ENCODE measurements at places on chromosomes 5 and 9.

- DNase-seq: no peak
Measured at GRCh38 chr5:154542581-154542980, 64.6 kb upstream of the HAND1 start.

GRCh38 chr9:10706788-10707187, 94.0 kb upstream of the PTPRD start:
- DNase-seq: no peak

- DNase-seq: no peak
Measured at GRCh38 chr5:74167206-74167929, 473.2 kb downstream of the ENC1 start.

- DNase-seq: no peak
Measured at GRCh38 chr5:116579144-116579543, 4.5 kb upstream of the SEMA6A start.

DNA sequence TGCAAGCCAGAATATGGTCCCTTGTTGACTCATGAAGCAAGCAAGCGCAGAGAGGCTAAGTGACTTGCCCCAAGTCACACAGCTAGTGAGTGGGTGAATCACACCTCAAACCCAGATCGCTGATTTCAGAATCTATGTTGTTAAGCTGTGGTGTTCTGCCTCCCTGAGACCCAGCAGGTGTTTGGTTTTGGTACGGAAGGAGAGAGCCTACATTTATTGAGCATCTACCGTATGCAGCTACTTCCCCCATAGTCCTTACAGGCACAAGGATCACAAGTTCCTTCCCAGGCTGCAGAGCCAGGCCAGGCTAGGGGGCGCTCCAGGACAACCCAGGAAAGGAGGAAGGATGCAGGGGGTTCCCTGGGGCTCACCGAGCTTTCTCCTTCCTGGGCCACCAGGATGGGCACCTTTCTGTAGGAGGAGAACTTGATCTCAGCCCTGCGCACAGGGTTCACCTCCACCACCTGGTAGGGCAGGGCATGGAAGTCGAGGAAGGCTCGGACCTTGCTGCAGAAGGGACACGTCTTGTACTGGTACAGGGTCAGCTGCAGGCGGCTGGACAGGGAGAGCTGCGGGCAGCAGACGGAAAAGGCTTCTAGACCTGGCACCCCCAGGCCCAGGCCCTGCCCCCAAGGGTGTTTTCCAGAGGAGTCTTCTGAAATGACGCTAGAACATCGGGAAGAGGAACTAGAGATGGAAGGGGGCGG, 2.5 kb downstream of the PTGES2 start:
- DNase-seq: no peak

DNA sequence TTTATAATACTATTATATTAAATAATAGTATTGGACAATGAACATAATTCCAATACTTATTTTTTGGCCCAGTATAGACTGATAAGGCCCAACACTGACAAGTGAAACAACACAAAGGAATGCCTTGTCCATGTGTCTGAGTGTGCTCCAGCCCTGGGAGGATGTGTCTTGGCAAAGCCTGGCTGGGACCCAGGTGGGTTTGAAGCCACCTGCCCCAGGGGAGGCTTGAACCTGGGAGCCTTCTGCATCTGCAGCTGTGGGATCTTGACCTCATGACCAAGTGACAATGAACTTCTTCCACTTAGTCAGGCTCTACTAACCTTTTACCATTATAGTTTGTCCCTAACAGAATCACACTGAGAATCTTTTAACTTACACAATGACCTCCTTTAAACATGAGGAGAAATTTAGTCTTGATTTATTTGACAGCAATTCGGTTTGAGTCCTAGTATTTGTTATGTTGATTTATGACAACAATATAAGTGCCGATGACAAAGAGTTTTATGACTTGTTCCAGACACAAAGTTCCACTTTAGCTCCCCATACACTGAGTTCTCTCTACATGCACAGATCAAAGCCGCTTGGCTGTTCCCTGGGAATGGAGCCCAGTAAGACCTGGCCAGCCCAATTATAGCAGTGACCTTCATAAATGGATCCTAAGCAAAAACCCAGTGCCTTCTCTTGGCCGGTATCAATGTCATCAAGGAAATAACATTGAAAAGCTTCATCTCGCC, 294.5 kb downstream of the CTNND2 start:
- no peak for DNase-seq

DNA sequence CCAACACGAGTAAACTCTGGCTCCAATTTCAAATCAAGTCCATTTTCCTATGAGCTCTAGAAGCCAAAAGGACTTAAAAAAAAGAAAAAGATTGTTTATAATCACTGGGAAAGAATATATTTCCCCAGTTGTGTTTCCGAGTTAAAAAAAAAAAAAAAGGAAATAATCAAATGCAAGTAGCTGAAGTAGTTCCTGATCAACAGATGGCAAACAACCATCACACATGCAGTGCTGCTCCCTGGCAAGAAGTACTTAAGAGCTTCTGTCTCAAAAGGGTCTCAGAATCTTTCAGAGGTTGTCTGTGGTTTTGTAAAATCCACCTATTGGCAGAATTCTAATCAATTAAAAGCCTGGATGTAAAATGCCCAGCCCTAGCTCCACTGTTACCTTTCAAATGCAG, 387.9 kb downstream of the RAB3C start:
- DNase-seq: no peak

- DNase-seq: no peak
Measured at GRCh38 chr5:16929831-16930230, 6.3 kb downstream of the MYO10 start.

- DNase-seq: no peak
Measured at GRCh38 chr9:117253261-117253660, 161.6 kb downstream of the ASTN2 start.

DNA sequence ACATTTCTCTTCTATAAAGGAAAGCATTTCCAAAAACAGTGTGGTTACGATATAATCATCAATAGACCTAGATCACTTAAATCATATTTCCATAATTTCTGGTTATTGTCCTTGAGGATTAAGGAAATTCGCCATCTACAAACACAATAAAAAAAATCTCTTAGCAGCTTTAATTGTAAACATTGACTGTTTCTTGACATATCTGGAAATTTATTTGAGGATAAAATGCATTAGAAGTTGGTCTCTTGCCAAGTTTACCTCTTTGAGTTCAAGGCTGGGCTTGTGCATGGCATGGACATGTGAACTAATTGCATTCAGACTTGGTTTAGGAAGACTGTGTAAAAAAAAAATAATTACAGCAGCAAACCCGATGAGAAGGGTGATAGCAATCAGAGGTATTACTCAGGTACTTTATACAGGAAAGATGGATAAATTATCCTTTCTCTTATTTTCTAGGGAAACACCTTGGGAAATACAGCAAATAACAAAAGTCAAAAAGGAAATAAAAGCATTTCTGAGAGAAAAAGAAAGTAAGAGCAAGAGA, 237.9 kb downstream of the SLF1 start:
- DNase-seq: no peak

DNA sequence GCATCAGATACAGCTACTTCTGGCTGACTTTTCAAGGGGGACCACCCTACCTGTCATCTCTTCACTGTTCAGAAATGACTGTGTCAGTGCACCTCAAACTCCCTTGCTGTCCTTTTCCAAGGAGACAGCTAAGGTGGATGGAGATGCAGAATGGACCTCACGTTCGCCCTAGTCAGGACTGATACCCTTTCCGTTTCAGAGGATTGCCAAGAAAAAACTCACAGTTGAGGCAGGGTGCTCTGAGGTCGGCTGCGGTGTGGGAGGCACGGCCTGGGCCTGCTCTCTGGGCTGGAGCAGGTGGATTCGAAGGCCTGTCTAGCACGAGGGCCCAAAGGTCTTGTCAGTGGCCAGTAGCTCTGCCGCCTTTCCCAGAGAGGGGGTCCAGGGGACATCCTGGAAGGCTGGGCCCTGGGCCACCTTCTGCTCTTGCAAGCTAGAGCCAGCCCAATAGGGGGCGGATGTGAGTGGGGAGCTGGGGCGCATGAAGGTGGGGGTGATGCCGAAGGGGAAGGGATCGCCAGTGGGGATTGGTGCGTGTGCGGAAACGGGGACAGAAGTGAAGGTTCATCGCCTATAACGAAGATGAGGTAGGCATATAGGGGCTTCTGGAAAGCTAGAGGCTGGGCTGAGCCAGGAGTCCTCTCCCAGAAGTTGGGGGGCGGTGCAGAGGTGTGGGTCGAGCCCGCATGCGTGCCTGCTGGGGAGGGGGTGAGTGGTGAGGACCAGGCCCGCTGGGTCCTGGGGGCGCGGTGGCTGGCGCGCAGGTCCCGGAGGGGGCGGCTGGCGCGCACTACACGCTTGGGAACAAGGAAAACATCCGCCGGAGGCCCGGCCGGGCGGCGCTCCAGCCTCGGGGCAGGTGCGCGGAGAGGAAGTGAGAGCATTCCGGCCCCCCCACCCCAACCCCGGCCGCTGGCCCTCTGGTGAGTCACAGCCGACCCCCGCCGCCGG, 2.5 kb upstream of the MSMP start:
- no peak for DNase-seq

DNA sequence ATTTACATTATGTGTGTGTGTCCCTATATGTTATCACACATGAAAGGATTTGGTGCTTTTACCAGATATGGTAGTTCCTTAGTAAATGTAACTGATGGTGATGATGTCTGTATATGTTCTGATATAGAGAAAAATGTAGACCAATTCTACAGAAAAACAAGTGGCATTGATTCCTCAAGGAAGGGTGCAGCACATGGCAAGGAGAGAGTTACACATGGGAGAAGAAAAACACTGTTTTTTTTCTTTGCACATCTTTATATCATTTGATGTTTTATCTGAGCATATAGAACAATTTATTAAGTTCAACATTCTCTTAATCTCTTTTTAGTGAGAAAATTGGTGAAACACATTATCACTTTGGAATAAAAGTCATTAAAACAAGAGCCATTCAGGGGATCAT, 535.0 kb upstream of the KLF4 start:
- no peak for DNase-seq

DNA sequence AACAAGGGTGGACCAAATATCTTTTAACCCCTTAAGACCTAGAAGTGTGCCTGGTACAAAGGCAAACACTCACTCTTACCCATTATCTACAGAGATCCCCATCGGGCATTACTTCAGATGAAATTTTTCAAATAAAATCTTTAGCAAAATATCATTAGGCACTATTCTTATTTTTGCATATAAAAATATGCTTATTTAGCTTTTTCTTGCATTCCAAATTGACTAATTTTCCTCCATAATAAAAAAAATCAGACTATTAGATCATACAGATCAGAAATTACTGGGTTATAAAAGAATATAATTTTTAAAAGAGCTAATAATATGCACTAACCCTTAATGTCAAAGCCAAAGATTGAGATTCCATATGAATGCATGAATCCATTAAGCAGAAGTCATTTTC, 178.7 kb upstream of the SLC30A5 start:
- no peak for DNase-seq

DNA sequence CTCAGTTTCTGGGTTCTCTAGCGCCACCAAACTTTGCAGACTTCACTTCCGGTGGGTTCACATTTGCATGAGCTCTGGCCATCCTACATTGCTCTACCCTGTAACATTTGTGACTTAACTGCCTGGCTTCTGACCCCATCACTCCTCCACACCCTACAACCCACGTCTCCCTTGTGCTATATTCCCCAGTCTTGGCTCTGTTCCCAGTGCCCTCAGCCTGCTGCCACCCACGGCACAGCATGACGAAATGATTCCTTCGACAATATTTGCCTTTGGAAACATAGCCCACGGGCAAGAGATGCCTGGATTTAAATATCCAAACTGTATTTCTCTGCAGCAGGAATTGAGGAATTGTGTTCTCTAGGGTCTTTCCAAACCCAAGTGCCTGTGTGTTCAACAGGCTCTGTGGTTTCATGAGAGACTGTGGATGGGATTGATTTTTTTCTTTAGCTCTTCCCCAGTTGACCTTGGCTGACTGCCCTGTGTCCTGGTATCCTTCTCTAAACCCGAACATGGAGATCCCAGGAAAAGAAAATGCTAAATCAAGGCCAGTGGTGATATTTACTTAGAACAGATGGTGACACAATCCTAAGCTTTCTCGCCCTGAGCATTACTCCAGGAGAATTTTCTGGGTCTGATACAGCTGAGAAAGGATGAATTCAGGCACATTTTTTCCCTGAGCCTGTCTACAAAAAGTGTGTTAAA, 44.4 kb upstream of the GRIA1 start:
- DNase-seq: no peak

DNA sequence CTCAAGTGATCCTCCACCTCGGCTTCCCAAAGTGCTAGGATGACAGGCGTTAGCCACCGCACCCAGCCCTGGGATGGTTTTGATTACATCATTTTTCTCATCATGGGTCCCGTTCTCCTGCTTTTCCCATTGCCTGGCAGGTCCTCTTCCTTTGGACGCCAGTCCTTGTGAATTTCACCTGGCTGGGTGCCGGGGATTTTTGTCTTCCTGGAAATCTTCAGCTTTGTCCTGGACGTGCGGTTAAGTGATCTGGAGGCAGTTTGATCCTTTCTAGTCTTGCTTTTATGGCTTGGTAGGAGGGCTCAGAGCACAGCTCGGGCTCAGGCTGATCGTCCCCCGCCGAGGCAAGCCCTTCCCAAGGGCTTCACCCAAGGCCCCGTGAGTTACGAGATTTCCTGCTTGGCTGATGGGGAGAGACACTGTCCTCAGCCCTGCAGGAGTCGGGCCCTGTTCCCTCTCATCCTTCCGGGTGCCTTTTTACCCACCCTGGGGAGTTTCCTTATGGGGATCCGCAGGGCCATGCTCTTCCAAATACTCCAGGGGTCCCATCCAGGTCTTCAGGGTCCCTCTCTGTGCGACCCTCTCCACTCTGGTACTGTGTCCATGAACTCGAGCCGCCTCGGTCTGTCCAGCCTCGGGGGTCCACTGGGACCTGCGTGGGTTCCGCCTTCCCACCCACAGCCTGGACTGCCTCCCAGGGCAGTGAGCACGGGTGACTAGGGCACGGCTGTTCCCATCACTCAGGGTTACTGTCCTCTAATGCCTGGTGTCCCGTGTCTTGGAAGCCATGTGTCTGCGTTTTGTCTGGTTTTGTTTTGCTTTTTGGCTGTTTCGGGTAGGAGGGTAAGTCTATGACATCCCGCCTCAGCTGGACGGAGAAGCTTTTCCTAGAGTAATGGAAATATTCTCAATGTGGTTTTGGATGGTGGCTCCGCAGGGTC, 22.3 kb upstream of the EGFL7 start:
- no peak for DNase-seq

DNA sequence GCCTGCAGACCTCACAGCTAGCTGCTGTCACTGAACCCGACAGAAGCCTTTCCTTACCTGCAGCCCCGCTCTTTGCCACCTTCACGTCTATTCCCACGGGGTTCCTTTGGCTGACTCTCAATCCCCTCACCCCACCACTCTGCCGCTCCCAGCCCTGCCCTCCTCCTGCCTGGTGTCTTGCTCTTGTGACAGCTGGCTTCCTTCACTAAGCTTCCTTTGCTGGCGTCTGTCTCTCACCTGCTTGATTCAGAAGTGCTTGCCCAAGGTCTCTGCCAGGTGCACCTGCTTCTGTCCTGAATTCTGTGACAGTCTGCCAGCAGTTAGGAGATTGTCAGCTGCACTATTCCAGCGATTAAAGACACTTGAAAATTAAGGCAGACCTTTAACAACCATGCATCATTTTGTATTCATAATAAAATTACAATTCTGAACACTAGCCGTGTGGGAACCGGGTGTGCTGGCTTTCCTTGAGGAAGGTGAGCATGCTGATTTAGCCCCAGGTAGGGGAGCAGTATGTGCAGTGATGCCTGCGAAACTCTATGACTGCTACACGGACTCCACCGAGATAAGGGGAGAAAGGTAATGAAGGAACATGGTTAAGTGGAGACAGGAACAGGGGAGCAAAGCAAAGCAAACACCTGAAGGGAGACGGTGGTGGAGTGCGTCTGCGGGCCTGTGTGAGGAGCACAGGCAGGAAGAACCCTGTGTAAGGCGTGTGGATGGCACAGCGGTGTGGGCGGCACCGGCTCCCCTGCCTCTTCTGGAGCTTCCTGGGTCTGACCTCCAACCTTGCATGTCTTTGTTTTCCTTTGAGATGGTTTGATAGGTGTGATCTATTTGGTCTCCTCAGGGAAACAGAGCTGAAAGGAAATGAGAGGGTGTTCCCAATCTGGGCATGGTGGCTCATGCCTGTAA, 80.1 kb upstream of the CACNA1B start:
- DNase-seq: peak; percentile 13

Data from NCI-H1436 treated with DMSO at 0.1 percent for 48 hours (cell line).